Aorta (tissue), 5 donors: ENCODE measurements at places on chromosomes 11 and 22.

DNA sequence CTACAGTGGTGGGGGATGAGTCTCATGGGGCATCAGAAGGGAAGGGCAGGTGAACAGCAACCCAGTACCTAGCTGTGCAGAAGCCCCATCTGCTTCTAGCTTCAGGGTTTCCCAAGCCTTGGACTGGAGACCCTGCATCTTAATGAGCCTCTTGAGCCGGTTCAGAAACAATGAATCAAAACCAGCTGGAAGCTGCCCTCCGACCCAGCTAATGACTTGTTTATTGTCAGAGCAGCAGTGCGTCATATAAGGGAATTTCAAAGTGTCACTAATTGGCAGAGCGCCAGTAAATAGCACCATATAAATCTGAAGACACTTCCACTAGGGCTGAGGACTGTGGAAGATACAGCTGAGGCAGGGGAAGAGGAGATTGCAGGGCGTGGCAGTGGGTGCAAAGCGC is 57.5 kb downstream of the RPUSD4 start:
- peak; percentile 26 for DNase-seq

DNA sequence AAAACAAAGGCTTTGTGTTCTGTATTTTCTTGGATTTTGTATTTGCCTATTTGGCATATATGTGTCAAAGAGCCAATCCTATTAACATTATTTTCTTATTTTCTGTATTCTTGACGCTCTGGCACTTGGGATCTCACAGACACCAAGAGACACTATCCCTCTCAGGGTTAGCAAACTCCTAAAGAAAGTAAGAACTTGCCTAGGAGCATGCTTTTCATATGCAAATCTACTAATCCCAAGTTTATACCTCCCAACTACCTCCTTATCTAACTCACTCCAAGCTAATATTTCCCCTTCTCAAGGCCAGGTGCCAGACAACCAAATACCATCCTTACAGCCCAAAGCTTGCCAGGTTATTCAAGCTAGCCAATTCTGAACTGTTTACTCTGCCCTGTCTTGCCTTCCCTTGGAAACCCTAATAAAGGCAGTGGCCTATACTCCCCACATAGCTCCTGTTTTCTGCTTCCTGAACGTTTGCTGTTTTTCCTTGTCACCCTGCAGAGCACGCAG is 455.4 kb upstream of the ANO3 start:
- DNase-seq, result no peak

GRCh38 chr11:24226606-24227005 is 270.2 kb upstream of the LUZP2 start:
- DNase-seq, result no peak

- no peak for DNase-seq
Observed at GRCh38 chr11:21410513-21410912, 741.1 kb downstream of the NELL1 start.

GRCh38 chr11:5922749-5923426 is 19.2 kb upstream of the OR56A3 start:
- no peak for DNase-seq

DNA sequence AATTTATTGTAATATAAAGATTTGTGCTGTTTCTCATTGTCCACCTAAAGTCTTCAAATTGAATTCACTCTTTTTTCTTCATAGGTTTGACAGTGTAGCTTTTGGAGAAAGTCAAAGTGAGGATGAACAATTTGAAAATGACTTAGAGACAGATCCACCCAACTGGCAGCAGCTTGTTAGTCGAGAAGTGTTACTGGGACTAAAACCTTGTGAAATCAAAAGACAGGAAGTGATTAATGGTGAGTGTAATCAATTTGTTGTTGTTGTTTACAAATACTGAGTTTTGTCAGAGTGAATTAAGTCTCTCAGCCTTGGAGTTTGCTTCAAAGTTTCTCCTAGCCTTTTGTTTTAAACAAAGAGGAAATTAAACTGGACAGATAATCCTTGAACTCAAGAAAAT is 53.6 kb upstream of the GRIK4 start:
- no peak for DNase-seq

DNA sequence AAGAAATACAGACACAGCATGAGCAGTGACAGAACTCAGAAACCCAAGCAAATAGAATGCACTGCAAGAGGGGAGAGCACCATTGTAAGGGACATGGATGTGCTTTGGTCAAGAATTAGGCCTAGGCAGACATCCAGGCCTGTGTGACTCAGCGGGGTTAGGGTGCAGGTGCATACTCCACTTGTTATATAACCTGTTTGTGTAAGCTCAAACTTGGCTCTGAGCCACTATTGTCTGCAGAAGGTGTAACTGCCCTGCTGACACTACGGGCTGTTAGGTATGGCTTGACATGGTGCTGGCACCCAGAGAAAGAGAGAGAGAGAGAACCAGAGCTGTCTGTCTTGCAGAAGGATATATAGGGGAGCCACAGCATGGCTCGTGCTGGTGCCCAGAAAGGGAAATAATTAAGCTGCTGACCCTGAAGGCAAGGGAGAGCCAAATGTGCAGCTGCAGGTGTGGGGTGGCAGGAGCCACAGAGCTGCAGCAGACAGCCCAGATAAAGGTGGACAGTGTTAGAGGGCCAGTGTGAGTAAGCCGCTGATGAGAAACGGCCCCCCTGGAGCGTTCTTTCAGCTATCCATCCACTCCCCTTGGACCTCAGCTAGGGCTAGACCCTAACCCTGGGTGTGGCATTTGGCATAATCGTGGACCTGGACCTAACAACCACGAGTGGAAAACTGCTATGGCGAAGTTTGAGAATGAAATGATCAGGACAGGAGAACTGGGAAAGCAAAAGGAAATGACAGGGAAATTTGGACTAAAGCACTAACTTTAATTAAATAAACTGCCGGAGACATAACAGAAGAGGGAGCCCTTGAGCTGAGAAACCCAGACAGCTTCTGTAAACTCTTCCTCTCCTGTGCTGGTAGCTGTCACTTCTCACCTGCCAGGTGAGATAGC is 253.0 kb upstream of the CCDC179 start:
- no peak for DNase-seq

DNA sequence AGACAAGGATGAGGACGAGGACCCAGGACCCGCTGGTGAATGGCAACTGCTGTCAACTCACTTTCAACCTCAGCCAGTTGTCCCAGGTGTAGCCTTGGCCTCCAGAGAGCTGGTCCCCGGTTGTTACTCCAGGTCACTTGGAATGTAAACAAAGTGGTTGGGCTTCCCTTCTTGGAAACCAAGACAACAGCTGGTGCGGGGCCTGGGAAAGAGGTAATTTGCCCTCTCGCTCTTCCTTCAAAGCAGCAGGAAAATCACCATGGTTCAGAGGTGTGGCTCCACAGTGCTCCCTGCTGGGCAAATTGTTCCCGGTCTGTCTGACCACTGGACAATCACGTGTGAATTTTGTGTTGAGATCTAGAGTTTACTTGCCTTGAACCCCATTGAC is 15.0 kb downstream of the SLC1A2 start:
- peak; percentile 84 for DNase-seq

DNA sequence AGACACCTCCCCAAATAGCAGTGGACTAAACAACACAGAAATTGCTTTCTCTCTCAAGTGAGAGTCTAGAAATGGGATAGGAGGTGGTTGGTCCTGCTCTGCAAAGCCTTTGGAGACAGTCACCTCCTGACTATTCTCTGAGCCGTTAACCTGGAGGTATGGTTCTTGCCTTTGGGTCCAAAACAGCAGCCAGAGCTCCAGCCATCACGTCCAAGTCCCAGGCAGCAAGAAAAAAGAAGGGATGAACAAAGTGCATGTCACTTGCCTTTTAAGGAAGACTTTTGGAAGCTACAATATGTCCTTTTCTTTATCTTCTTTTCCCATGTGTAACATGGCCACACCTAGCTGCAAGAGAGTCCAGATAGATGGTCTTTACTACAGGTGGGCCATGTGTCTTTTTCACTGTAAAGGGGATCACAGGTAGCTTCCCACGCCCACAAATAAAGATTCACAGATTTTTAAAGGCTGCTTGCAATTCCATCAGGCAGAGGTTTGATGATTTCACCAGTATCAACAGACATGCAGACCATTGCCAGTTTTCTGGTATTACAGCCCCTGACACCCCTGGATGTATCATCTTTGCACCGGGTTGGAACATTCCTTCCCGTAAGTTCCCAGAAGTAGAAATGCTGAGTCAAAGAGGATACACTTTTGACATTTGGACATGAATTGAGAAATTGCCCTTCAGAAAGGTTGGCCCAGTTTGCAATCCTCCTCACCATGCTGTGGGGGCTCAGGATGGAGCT is 66.0 kb downstream of the MYEOV start:
- no peak for DNase-seq

DNA sequence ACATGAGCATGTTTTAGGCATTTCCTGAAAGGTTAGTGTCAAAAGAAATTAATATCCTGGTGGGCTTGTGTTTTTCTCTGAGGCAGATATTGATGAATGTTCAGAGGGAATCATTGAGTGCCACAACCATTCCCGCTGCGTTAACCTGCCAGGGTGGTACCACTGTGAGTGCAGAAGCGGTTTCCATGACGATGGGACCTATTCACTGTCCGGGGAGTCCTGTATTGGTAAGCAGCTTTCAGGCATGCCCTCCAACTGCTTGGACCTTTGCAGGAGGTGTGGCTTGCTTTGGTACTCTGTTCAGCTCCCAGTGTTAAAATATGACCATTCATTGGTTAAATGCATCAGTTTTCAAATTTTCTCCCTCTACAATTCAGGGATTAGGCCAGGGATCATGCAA is 658.6 kb upstream of the ANO5 start:
- no peak for DNase-seq

- DNase-seq, result no peak
Observed at GRCh38 chr11:32830413-32830738, 649 bp downstream of the PRRG4 start.

GRCh38 chr22:30223303-30223702 is 23.3 kb downstream of the LIF start:
- DNase-seq, result no peak

- DNase-seq, result no peak
Observed at GRCh38 chr22:33757041-33757801, 163.1 kb downstream of the LARGE1 start.

DNA sequence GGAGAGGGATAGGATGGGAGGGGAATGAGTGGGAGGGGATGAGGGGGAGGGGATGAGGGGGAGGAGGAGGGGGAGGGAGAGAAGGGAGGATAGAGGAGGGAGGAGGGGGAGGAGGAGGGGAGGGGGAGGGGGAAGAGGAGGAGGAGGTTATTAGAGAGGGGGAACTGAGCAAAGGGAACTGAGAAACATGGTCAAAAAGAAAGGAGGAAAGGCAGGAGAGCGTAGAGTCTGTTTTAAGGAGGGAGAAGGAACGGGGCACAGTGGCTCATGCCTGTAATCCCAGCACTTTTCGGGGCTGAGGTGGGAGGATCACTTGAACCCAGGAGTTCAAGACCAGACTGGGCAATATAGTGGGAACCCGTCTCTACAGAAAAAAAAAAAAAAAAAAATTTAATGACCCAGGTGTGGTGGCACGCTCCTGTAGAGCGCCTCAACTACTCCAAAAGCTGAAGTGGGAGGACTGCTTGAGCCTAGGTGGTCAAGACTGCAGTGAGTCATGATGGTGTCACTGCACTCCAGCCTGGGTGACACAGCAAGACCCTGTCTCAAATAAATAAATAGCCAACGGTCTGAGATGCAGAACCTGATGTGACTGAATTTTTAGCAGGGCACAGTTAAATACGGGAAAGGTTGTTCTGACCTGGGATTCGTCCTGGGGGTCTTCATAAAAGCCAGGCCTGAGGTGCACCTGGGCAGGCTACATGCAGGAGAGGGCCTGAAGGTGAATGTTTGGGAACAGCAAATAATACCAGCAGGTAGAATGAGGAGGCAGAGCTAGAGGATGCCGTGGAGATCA is 4.0 kb downstream of the B3GNT6 start:
- no peak for DNase-seq

- DNase-seq, result no peak
Observed at GRCh38 chr11:121886005-121886734, 229.8 kb downstream of the BLID start.

DNA sequence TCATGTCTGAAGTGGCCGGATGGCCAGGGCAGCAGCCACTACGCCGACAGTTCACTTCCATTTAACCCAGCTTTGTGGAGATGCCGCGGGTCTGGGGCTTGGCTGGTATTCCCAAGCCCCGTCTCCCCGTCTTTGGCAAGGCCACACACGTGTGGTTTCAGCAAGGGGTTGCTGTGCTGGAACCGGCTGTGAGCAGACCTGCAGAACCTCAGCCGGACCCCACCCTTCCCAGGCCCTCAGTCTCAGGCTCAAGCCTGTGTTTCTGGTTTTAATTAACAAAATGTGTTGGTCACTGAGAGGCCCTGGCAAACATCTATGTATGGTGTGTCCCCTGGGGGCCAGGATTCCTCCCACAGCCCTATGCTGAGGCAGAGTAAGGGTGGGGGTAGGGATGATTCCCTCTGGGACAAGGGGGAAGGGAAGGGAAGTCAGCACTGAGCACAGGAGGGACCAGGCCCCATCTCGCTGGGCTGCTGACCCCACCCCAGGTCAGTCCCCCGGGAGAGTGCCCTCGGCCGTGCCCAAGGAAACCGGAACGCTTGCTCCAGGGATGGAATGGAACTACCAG is 9.3 kb downstream of the OSBPL5 start:
- DNase-seq, result peak; percentile 75

GRCh38 chr11:17790453-17790852 is 55.9 kb downstream of the KCNC1 start:
- no peak for DNase-seq

DNA sequence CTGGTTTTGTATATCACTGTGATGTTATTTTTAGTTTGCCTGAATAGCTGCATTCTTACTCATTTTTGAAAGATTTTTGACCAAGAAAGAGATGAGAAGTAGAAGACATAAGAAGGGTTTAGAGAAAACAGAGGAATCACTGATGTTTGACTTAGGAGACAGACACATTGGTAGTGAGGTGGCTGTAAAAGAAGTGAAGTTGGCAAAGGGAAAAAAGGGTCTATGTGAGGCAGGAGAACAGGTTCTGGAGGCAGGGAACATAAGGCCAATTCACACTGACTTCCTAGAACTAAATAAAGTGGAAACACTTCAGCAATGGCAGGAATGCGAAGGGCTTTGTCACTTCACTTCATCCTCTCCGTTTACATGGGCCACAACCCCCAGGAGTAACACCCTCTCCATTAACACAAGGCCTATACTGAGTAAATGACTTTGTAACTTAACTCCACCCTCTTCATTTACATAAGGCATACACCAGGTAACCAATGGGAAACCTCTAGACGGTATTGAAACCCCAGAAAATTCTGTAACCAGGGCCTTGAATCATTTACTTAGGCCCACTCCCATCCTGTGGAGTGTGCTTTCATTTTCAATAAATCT is 36.5 kb downstream of the CTSC start:
- no peak for DNase-seq

DNA sequence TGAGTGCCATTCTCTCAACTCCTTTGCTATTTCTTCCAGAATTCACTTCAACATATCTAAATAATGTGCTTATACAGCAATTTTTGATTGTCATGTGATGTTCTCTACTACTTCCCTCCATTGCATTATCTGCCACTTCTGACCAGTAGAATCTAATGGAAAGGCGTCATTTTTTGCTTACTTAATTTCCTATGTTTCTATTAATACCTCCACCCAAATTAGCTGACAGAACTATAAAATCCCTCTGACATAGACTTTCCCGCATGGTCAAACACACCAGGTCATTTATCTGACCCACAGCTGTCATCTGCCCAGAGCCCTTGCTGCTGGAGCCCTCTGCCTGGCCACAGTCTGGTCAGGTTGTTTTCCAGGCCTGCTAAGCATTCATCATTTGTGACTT is 258.6 kb upstream of the NARS2 start:
- DNase-seq, result peak; percentile 69
